SW480 (cell line): ENCODE measurements at places on chromosomes 2 and 18.

DNA sequence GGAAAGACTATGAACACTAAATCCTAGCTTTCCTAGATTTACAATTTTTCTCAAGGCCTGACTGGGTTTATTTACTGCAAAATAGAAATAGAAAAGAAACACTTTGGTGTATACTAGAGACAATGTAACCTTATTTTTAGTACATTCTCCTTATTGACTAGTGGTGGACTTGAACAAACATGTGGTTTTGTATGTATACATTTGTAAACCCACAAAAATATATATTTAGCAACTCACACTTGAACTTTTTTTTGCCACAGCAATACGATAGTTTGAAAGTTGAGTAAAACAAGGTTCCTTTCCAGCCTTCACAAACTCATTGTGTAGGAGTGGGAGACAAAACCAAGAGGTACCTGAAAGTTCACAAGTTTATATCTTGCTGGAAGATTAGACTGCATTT, 1633.4 kb upstream of the LRRTM1 start:
- DNase-seq, result no peak

DNA sequence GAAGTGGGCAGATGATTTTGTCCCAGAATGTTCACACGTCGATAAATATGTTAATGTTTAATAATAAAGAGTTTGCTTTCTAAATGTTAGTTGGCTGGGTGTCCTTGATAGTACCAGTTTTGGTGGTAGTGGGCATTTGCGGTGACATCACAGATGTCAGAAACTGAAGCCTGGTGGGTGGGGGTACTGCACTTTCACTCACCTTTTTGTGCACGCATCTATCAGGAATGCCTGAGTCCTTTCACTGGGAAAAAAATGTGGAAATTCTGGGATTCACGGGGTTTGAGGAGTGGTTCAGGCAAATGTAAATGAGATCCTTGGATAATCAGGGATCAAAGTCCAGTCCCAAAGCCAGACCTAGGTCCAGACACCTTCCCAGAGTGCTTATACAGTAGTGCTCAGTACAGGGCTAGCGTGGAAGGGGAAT, 3.2 kb downstream of the EPAS1 start:
- DNase-seq, result no peak

- DNase-seq, result no peak
These were observed 99.2 kb downstream of the SESTD1 start for GRCh38 chr2:179165356-179166000.

- DNase-seq, result no peak
These were observed 42.2 kb downstream of the KIDINS220 start for GRCh38 chr2:8794923-8795825.

GRCh38 chr2:32884346-32884745, 62.4 kb upstream of the LTBP1 start:
- no peak for DNase-seq

GRCh38 chr18:42107691-42108450, 152.8 kb downstream of the PIK3C3 start:
- DNase-seq, result no peak

- DNase-seq, result no peak
These were observed 446 bp downstream of the COPS9 start for GRCh38 chr2:240135706-240136012.

DNA sequence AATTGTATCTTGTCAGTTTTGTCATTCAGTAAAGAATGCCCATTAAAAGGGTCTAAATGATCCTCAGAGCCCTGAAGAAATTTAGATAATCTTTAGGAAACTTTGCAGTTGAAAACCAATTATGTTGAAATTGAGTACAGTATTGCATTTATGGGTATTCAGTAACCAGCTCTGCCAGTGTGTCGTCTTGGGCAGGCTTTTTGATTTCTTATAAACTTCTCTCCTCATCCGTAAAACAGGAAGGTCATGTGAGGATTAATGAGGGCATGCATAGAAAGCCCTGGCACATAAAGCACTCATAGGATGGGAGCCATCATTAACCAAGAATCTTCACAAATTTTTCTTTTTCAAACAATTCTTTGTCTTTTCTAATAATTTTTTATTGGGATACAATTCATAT, 14.8 kb downstream of the PNO1 start:
- no peak for DNase-seq

DNA sequence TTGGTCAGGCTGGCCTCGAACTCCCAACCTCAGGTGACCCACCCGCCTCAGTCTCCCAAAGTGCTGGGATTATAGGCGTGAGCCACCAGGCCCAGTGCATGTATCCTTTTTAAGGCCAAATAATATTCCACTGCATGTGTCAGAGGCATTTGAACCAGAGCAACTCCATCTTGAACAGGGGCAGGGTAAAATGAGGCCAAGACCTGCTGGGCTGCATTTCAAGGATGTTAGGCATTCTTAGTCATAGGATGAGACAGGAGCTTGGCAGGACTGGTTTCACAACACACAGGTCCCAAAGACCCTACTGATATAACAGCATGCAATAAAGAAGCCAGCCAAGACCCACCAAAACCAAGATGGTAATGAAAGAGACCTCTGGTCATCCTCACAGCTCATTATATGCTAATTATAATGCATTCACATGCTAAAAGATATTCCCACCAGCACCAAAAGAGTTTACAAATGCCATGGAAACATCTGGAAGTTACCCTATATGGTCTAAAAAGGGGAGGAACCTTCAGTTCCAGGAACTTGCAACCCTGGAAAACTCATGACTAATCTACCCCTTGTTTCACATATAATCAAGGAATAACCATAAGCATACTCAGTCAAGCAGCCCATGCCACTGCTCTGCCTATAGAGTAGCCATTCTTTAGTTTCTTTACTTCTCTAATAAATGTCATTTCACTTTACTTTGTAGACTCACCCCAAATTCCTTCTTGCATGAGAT, 204.6 kb downstream of the RAB3GAP1 start:
- DNase-seq, result no peak

GRCh38 chr18:13393338-13393737, 174.8 kb downstream of the LDLRAD4 start:
- no peak for DNase-seq

GRCh38 chr2:158501301-158501700, 44.5 kb downstream of the PKP4 start:
- no peak for DNase-seq

DNA sequence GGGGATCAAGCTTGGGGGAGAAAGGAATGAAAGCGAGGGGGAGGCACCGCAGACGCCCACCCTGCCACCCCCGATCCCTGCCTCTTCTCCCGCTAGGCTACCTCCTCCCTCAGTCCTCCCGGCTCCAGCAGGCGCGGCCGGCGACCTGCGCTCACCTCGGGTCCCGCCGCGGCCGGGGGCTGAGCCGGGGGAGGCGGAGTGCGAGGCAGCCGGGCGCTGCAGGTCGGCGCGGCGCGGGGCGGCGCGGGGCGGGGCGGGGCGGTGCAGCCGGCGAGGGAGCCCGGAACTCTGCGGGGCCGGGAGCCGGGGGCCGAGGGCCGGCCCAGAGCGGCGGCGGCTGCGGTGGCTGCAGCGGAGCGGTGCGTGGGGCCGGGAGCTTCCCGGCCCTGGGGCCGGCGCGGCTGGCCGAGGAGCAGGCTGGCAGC, 477 bp downstream of the ACVR1 start:
- no peak for DNase-seq

DNA sequence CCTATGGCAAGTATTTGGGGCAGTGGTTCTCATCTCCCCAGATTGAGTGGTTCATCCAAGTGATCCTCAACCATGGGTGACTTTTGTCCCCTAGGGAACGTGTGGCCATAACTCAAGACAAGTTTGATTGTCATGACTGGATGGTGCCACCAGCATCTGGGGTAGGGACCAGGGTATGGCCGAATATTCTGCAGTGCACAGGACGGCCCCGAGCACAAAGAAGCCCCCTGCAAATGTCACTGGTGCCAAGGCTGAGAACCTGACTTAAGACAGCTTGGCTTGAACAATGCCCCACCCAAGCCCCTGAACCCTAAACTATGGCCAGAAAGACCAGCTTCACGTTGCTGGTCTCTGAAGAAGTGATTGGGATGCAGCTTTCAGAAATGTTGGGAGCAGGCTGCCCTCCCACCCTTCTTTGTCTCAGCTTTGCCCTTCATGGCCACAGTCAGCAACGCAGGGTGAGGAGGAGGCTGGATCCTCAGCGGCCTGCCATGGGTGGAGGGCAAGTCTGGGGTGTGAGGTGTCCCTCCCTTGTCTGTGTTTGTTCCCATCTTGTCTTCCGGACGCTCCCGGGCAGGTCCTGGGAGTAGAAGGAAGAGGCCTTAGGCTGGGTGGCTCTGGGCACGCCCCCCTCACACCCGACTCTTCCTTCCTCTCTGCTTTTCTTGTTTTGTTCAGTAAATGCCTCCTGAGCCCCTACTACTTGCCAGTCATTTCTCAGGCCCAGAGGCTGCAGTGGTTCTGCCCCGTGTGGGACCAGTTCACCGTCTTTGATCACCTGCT, 43.4 kb downstream of the GREB1 start:
- DNase-seq, result no peak

- peak; percentile 50 for DNase-seq
These were observed 1.4 kb downstream of the RAB11FIP5 start for GRCh38 chr2:73111073-73112025.

DNA sequence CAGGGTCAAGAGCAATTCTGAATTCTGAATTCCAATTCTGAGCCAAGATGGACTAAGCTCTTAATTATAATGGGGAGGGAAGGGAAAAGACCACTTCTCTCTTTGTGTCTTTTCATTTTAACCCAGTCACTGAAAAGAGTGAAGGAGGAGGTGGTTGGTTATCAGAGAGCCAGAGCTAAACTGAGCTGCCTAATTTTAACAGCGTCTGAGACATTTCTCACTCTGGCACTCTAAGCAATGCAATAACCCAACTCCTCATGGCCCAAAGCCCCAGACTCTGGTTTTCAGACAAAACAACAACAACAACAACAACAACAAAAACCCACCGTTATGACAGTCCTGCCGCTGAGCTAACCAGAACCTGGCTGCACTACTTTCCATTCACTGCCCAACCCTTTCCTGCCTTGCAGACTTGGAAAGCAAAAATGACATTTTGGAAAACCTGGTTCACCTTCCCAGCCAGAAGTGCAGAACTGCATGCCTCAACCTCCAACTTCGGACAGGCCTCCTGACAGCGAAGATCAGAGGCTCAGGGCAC, 1.0 kb downstream of the CHST10 start:
- no peak for DNase-seq

DNA sequence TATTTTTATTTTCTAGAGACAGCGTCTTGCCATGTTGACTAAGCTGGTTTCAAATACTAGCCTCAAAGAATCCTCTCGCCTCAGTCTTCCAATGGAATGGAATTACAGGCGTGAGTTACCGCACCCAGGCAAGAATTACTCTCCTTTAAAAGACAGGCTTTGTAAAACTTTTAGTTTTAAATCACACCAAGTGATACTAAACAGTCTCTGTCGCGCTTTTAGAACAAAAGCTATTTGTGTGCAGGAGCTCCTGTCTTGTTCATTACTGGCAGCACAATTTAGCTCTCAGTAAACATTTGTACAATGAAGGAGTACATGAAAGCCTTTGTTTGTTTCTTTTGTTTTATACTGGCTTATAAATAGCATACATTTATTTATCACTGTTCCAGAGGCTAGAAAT, 1719.2 kb upstream of the PIK3C3 start:
- no peak for DNase-seq

- no peak for DNase-seq
These were observed 110.2 kb downstream of the CABLES1 start for GRCh38 chr18:23245461-23245860.

GRCh38 chr2:236853585-236854051, 232.1 kb upstream of the COPS8 start:
- no peak for DNase-seq

GRCh38 chr2:207248702-207249377, 83.1 kb upstream of the KLF7 start:
- no peak for DNase-seq

DNA sequence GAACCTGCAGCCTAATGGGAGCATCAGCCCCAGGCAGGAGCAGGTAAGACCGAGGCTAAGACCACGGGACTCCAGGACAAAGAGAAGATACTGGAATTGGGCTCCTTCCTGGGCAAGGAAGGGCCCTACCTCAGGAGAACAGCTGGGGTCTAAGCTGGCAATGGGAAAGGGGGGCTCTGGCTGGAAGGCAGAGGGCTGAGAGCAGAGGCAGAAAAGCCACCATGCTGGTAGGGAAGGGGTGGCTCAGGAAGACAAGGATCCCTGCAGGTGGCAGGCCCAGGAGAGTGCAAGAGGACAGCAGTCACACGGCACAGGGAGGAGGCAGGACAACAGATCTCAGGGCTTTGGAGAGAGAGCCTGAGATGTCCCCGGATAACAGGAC, 203.5 kb downstream of the NDUFA10 start:
- no peak for DNase-seq

DNA sequence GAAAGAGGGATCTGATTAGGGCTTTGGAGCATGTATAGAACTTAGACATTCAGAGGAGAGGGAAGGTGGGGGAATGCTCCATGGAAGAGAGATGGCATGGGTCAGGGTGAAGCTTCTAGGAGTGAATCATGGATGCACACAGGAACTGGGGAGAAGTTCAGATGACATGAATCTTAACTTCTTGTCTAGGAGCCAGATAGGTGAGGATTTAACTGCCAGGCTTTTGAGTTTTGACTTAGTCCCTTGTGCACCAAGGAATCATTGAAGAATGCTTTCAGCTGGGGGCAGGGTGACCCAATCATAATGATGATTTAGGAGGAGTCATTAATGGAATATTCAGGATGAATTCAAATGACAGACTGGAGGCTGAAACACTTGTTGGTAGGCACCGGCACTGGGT, 48.7 kb downstream of the ACYP2 start:
- DNase-seq, result no peak

DNA sequence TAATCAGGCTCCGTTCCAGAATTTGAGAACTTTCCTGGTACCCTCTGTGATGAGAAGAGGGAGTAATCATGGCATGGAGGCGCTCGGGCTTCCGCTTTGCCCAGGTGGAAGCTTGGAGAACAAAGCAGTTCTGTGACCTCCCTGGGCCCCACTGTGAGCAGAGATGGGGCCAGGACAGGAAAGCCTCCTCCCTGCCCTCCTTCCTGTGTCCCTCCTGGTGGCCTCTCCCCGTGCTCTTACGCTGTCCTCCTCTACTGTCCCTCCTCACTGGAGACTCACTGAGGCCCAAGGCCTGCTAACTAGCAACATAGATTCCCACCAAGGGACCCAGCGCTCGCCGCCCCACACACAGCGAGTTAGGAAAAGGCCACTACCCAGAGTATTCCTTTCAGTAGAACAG, 119.8 kb downstream of the MAPK4 start:
- no peak for DNase-seq

DNA sequence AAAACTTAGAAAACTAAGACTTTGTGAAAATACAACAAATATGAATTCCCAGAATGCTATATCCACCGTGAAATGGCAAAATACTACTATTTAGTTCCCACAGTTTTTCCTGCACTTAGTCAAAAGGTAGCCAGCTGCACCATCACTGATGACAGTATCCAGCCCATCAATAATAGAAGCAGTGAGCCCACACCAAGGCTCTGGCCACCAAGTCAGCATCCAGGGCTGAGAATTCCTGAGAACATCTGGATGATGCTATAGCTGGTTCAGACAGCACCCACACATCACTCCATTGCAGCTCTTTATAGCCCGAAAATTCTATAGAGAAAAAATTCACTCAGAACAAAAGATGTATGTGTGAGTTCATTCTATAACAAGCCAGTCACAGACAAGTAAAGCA, 159.1 kb upstream of the SPATS2L start:
- DNase-seq, result no peak
